ENCODE measurements at places on chromosomes 3 and 15. TPM values are rescaled to one million over a fixed set of nuclear protein-coding genes. Genes with fewer than 3 reads are reported as not detected.

The MASP1 gene
- not detected for total RNA-seq

The IGDCC3 gene
- not detected for total RNA-seq

The HDAC11 gene
- 10.6 TPM for total RNA-seq

The PDCD7 gene
- total RNA-seq, result 9.9 TPM

The SEMA6D gene
- total RNA-seq, result not detected

The CRELD1 gene
- total RNA-seq, result 12.9 TPM

The CKMT1A gene
- total RNA-seq, result 1.9 TPM

The NAALADL2 gene
- total RNA-seq, result 4.4 TPM

The GOLGA8H gene
- not detected for total RNA-seq

The TMEM207 gene
- not detected for total RNA-seq

The CP gene
- total RNA-seq, result not detected

The CASR gene
- total RNA-seq, result not detected

The TRIM59 gene
- total RNA-seq, result 6.1 TPM

The SCAANT1 gene
- total RNA-seq, result not detected

The FETUB gene
- total RNA-seq, result not detected

The INO80 gene
- 57.1 TPM for total RNA-seq

The EAF2 gene
- total RNA-seq, result 0.86 TPM

The FRMD5 gene
- 4.3 TPM for total RNA-seq

The CLDN18 gene
- total RNA-seq, result not detected

The ROPN1 gene
- total RNA-seq, result not detected

The SV2B gene
- total RNA-seq, result not detected

The CHL1 gene
- total RNA-seq, result not detected

The NUP210 gene
- 77.2 TPM for total RNA-seq

The ECE2 gene
- not detected for total RNA-seq

The RBPMS2 gene
- total RNA-seq, result not detected

The RLBP1 gene
- 0.18 TPM for total RNA-seq

The HTR3C gene
- not detected for total RNA-seq

The SH2D7 gene
- total RNA-seq, result not detected

The GOLGA6D gene
- total RNA-seq, result 0.15 TPM

The CEMIP gene
- 7.3 TPM for total RNA-seq

The ZPLD1 gene
- total RNA-seq, result not detected

The GPR176 gene
- total RNA-seq, result 1.7 TPM

The SLC33A1 gene
- 21.8 TPM for total RNA-seq

The KNSTRN gene
- 72.9 TPM for total RNA-seq

The CLRN1 gene
- total RNA-seq, result not detected

The ZNF860 gene
- total RNA-seq, result 3.9 TPM

The FBXO40 gene
- not detected for total RNA-seq

The NANOGP8 gene
- total RNA-seq, result not detected

The EEF1AKMT4 gene
- 17.7 TPM for total RNA-seq

The RASGRP1 gene
- 0.08 TPM for total RNA-seq

The KLHL40 gene
- not detected for total RNA-seq

The CACNA2D2 gene
- 0.42 TPM for total RNA-seq

The P2RY13 gene
- not detected for total RNA-seq

The CCR8 gene
- not detected for total RNA-seq

The ISG20 gene
- 60.2 TPM for total RNA-seq

The FAM43A gene
- total RNA-seq, result 0.57 TPM

The ZKSCAN7 gene
- not detected for total RNA-seq

The ITIH3 gene
- total RNA-seq, result not detected

The ACTRT3 gene
- 3.4 TPM for total RNA-seq
